Ascending aorta (tissue), 2 donors: ENCODE measurements at places on chromosomes 5 and 9.

- no peak for DNase-seq
Observed at GRCh38 chr5:143434261-143435209, 31.0 kb upstream of the NR3C1 start.

DNA sequence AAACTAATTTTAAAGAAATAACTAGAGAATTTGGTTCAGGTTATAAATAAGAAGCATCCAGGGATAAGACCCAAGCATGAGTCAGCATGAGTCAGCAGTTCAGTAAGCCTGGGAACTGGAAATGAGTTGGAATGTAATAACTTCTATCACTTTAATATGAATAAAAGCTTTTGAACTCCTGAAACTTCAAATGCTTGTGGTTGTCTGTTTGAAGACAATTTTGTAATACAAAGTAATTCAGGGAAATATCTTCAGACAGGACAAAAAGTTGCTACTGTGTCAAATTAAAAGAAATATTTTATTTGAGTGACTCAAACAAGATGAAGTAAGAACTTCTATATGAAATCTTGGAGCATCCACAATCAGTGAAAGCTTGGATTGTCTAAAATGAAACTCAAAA, 331.2 kb upstream of the DAB2 start:
- no peak for DNase-seq

DNA sequence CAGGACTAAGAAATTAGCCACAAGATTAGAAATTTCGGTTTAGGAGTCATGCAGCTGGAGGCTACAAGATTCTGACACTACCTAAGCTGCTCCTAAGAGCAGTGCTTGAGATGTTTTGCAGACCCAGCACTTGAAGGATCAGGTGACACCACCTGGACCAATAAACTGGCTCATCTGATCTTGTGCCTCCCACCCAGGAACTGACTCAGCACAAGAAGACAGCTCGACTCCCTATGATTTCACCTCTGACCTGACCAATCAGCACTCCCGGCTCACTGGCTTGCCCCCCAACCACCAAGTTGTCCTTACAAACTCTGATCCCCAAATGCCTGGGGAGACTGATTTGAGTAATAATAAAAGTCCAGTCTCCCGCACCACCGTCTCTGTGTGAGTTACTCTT, 170.4 kb downstream of the TTC39B start:
- DNase-seq = no peak

DNA sequence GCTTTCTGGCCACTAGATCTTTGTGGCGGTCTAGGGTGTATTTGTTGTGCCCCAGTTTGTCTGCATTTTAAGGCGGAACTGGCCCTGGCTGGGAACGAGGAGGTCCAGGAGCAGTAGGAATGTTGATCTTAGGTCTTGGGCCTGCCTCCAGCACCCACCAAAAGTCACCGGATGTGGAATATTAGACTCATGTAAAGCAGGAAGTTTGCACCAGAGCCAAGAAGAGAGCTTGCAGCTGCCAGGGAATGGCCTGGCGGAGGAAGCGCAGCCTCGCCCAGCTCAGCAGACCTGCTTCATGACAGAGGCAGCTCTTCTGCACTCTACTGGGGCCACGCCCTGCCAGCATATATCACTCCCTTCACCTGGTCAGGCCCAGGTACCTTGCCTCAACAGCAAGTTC, 3.3 kb downstream of the GPX3 start:
- peak; percentile 91 for DNase-seq

DNA sequence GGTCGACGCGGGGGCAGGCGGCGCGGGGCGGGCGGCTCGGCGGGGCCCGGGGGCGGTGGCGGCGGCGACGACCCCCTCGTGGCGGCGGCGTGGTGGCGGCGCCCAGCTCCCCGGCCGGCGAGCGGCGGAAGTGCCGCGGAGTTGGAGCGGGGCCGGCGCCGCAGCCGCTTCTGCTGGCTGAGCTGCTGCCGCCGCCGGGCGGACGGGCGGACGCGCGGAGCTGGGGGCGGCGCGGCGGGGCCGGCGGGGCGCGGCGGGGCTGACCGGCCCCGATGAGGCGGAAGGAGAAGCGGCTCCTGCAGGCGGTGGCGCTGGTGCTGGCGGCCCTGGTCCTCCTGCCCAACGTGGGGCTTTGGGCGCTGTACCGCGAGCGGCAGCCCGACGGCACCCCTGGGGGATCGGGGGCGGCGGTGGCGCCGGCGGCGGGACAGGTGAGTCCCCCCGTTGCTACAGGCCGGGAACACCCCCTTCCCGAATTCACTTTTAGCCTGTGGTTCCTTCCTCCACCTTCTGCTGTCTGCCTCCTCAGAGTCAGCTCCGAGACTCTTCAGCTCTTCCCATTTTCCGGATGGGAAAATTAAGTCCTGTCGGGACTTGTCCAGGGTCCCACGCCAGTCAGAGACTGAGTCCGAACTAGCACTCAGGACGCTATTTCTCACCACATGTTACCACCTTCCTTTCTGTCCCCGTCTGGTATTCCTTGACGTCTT, at the start of gene GALNT10:
GALNT10 (plus strand) TSS at position 139 of the 710 bp plus-strand sequence; CDS start at position 273, 134 bp downstream.
- DNase-seq = no peak

DNA sequence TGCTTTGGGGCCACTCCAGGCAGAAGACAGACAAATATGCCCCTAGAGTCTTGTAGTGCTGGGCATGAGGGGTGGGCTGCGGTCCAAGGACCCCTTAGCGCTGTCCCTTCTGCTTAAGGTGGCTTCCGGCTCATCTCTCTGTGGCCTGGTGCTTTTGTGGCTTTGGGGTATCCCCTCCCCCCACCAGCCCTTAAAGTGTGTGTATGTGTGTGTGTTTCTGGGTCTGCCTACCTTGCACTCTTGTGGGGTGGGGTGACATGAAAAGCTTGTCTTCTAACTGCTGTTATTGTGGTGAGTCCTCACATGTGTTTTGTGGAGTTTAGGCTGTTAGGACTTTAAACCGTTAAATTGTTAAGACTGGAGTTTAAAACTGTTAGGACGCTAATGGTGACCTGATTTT, 23.6 kb downstream of the MARCHF6 start:
- DNase-seq = no peak

DNA sequence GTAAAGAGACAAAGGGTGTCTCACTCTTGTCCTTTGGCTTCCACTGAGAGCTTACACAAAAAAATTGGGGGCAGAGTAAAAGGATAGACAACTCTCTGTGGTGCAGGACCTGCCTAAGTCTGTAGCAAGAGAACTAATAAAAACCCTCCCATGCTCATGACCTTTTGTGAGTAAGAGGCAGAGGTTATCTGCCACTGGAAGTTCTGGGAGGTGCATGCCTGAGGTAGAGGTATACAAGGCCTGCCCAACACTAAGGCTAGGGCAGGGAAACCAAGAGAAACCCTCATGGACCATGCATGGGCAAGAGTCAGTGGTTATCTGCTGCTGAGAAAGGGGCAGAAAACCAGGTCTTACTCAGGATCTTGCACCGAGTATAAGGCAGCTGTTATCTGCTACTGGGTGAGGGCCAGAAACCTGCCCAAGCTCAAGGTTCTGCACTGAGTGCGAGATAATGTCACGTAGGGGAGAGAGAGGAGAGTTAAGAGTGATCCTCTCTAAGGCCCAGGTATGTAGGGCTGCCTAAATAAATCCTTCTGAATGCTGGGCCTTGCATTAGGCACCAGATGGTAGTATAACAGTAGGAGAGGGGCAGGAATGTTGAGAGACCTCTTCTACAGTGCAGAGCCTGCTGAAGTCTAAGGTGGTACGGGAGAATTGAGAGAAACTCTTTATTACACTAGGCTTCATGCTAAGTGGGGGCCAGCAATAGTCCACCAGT, 143.4 kb downstream of the MACROH2A1 start:
- DNase-seq = no peak

GRCh38 chr9:135787776-135788575, 86.0 kb downstream of the KCNT1 start:
- no peak for DNase-seq

DNA sequence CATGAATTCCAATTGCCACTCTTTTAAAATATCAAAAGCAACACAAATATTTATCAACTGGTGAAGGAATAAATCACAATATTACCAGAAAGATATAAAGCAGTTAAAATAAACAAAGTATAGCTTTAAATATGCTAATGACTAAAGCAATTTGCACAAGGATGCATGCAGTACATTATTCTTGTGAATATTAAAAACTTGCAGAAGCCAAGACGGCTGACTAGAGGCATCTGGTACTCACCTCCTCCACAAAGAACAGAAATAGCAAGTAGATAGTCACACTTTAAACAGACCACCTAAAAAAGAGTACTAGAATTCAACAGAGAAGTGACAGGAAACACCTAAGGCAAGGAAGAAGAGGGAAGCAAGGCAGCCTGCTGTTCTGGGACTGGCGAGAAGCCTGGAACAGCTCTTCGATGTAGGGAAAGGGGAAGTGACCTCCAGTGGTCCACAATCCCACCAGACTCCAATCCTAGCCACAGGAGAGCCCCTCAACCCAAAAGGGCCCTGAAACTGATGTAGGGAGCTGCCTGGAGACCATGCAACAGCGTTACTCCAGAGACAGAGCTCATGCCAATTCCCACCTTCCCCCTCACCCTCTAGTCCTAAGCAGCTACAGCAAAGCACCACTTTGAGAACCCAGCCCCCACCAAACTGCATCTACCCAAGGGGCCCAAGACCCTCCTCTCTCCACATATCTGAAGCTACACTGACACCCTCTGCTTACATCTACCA, 86.3 kb downstream of the LPAR1 start:
- DNase-seq = no peak

DNA sequence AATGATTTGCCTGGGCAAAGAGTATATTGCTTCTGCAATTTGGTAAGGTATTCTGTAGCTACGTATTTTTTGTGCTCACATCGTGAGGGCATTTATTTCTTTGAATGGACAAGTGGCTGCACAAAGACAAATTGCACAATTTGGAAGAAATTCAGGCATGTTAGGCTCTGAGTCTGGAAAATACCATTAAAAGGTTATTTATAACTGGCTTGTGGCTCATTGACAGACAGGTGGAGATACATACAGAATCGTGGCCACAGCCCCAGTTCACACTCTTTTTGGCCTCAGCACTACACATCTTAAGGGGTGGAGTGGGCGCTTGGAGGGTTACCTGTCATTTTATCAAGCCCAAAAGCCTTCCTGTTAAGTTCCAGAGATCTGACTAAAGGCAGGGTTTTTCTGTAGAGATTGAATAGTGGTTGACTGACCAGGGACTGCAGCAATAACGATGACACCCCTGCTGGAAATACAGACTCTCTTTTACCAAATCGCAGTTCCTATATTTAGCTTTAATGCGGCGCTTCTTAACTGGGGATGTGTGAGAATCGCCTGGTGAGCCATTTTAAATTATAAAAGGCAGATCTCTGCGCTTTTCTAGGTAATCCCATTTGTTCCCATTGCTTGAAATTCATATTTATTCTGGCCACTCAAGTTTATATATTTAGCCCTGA, 14.7 kb downstream of the MAN2A1 start:
- DNase-seq = no peak

GRCh38 chr9:86945728-86946200, 1.5 kb downstream of the GAS1 start:
- no peak for DNase-seq

DNA sequence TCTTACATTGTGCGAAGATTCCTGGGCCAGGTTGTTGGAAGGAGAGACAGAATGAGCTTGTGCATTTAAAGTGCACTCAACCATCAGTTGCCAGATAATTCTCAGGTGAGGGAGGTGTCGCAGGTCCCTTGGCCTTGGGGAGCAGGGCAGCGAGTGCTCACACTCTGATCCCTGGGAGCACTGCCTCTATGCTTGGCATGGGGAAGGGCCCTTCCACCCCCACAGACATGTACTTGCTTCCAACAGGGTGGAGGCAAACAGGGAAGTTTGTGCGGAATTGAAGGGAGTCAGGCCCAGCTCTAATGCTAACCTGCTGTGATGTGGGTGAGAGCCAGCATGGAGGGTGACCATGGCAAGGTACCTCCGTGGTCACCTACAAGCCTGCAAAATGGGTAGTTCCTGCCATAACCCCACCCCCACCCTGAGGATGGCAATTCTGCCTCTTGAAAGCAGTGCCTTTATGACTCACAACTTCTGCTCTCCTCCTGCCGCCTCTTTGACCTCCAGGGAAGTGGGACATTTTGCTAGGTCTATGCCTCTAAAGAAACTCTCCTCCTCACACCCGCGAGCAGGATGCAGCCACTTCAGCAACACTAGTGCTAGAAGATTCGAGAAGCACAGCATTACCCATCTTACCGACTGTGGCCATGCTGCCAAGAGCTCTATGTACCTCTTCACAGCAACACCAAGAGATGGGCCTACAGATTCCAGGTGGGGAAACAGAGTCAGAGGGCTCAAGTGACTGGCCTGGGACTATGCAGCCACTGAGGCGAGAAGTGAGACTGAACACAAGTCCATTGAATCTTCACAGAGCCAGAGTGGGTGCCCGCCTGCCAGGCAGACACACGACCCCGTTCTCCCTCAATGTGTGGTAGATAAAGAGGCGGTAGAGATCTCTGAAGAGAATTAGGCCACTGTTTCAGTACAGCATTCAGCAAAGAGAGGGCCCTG, 22.1 kb upstream of the SLC25A51 start:
- no peak for DNase-seq

GRCh38 chr9:80649496-80649895, 1039.9 kb downstream of the TLE1 start:
- no peak for DNase-seq

- DNase-seq = no peak
Observed at GRCh38 chr5:116502616-116503015, 72.0 kb downstream of the SEMA6A start.

- DNase-seq = no peak
Observed at GRCh38 chr5:184471-184870, 6.8 kb upstream of the LRRC14B start.

DNA sequence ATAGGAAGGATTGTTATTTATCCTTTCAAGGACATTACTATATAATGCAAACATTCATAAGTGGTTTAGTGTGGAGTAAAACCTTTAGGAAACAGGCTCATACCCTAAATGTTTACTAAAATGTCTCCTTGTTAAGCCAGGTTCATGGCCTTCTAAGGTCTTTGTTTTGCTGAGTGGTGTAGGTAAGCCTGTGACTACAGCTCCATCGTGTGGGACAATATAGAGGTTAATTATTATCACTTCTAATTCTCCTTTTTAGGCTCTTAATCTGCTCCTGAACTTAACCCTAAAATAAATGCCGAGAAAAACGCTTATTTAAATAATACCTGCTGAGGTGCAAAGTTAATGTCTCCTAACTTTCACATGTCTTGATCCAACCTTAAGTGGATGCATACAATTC, 43.8 kb downstream of the SPINK5 start:
- no peak for DNase-seq

DNA sequence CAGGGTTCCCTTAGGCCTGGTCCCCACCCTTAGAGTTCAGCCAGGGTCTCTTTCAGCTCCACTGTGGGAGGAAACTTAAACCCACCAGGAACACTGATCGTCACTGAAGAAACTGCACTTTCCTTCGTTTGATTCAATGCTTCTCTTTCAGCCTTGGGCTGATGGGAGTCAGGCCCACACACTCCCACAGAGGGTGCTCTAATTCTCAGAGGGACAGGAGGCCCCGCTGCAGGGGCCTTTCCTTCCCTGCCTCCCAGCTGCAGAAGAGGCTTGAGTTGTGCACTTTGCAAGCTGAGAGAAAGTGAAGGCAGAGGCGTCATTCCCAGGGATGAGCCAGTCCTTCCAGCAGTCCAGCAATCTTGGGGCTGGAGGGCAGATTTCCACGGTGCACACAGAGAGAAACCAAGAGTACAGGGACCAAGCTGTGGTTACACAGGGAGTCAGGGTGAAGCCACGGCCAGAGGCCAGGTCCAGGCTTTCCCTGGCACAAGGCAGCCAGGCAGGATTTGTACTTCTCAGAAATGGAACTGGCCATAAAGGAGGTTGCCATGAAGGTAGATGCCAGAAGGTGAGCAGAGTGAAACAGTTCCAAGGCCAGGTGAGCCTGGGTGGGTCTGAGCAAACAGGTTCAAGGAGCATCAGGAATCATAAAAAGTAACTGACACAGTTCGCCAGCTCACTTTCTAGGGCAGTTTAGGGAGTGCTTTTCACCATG, 10.4 kb upstream of the GLIPR2 start:
- DNase-seq = no peak

GRCh38 chr9:115986508-115986907, 167.1 kb upstream of the PAPPA start:
- no peak for DNase-seq
